LoVo (cell line): ENCODE measurements at places on chromosomes 2 and 18.

DNA sequence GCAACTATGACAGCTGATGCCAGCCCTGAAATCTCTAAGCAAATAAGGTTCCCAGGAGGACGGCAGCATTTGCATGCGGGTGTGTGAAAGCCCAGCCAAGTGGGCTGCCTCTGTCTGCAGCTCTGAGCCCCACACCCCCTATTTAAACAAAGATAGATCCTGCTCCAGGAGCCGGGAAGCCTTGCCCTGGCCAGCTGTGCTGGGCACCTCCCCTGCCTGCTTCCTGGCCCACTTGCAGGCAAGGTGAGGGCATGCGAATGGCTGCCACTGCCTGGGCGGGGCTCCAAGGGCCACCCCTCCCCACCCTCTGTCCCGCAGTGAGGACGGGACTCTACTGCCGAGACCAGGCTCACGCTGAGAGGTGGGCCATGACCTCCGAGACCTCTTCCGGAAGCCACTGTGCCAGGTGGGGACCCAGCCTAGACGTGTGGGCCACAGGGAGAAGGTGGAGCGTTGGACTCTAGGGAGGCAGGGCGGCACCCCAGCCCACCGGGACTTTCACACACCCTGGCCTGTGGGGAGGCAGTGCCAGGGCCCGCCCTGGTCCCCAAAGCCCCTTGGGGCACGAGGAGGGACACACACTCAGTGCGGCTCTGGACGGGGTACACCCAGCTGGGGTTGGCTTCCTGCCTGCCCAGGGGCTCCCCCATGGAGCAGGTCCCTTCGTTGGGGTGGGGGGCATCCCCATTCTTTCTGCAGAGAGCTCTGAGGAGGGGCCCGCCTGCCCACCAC is at the start of gene ANO7:
Gene ANO7 (plus strand): TSS at position 317 of the 732 bp plus-strand sequence. CDS start 1,387 bp downstream, outside the sequence.
- no peak for DNase-seq

GRCh38 chr2:59239146-59239545 is 998.0 kb upstream of the FANCL start:
- DNase-seq = no peak

DNA sequence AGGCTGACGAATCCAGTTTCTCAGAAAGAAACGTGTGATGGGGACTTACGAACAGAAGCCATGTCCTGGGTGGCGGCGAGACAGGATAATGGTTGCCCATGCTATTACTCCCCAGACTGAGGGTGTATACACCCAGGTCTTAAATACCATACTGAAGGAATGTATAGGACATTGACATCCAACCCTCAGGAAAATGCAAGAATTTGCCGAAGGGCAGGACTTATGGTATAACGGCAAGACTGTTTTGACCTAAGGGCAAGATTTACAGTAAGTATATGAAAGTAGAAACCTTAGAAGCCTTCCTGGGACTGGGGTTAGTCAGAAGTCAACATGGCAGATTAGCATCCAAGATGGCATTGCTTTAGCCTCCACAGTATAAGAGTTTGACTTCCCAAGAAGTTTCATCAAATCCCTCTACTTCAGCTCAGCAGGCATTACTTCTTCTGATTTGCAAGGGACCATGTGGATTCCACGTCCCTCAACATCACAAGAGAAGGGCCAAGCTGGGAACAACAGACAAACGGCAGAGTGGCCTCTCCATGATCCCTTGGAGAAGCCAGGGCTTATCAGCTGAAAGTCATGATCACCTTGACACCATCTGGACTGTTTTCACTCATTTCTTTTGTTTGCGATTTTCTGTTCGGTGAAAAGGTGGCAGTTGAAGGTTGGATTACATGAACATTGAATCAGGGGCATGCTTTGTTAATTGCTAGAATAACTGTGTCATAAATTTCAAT is 21.1 kb downstream of the ST3GAL5 start:
- DNase-seq = no peak

- no peak for DNase-seq
Observed at GRCh38 chr18:71075147-71075546, 786.3 kb downstream of the SOCS6 start.

- no peak for DNase-seq
Observed at GRCh38 chr2:35963824-35964223, 391.8 kb upstream of the CRIM1 start.

DNA sequence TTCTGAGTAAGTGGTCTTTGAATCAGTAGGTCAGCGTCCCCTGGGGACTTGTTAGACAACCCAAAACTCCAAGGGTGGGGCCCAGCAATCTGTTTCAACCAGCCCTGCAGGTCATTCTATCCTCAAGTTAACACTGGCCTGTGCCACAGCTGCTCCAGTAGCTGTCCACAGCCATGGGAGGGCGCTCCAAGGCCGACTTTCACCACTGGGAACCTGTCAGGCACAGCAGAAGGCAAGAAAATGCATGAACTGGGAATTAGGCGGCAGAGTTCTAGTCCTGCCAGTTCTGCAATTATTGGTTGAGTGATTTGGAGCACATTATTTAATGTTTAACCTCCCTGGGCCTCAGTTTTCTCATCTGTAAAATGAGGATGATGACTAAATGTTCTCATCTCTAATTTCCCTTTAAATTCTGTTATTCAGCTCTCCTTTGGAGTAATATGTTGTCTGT is 17.4 kb upstream of the MRPL33 start:
- DNase-seq = peak; percentile 59

DNA sequence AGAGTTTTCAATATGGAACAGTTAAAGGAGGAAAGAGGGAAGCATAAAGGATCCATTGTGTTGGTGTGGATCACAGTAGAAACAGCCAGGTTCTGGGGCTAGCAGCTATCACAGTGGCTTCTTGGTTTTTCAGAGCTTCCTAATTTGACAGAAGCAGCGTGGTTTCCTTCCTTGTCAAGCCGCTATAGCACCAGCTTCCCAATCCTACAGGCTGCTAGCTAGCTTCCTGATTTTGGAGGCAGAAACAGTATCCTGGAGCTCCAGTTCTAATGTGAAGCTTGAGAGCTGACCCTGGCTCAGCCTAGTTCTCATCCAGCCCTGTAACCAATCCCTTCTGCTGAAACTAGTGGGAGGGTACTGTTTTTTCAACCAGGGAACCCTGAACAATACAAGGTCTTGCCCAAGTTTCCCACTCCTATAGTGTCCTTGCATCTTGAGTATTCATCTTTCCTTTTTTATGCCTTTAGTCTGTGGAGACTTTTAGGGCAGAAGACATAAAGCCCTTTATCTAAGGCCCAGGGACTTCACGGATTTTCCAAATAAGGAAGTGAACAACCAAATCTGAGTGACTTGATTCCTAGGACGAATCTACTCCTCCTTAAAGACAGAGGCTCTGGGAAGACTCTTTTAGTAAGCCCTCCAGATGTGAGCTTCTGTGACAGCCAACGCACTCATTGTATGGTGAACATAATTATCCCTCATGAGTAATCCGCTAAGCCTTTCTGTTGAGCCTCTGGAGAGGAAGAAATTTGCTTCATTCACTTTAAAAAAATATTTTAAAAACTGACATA is 33.8 kb downstream of the CCDC93 start:
- no peak for DNase-seq

GRCh38 chr2:44674473-44675284 is 266.8 kb upstream of the SIX3 start:
- DNase-seq = no peak
